Kasumi-1 (cell line): ENCODE measurements at places on chromosomes 3 and 15.

DNA sequence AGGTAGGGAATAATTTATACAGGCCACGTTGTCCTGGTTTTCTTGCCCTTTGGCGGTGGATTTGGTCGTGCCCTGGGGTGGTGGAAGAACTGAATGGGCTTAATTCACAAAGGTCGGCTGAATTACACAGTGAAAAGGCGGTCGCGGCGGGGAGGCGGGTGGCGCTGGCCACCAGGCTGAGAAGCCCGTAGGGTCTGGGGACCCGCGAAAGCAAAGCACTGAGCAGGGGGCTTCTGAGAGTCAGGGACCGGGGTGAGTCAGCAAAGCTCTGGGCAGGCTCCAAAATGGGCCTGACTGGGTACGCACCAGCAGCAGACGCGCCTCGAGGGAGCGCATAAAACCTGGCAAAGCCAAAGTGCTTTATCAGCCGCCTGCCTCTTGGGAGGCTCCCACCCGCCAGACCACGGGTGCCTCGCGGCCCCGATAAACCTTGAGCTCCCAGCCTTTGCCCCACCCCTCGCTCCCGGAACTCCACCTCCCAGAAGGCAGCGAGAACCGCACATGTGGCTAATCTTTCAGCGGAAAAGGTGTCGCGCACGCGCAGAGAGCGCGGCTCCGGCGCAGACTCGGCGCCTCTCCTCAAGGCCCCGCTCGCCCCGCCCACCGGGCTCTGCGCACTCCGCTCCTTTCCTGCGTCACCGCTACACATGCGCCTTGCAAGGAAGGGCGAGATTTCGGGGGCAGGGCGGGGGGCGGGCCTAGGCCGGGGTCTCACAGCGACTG is 377 bp upstream of the ABCF3 start:
- DNase-seq: peak; percentile 97

DNA sequence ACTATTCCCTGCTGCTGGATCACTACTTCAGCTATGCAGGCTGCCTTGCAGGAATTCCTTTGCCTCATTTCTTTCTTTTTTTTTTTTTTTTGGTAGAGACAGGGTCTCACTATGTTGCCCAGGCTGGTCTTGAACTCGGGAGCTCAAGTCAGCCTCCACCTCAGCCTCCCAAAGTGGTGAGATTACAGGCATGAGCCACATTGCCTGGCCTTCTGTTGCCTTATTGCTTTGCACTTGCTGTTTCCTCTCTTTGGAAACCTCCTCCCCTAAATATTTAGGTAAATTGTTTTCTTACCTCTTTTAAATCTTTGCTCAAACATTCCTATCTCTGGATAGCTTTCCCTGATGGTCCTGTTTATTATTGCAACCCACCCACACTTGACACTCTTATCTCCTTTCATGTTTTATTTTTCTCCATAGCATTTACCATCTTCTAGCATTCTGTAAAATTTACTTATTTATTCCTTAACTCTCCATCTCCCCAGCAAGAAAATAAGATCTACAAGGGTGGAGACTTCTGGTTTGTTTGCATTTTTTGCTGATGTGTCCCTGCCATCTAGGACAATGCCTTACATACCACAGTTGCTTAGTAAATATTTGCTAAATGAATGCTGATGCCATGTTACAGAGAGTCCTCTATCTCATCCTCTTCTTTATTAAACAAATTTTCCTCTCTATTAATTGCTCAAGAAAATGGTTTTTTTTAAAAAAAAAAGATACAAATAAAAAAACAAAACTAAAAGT is 134.8 kb downstream of the P2RY1 start:
- no peak for DNase-seq

- DNase-seq: no peak
Observed at GRCh38 chr3:195306369-195306768, 35.4 kb upstream of the XXYLT1 start.

- DNase-seq: no peak
Observed at GRCh38 chr3:37170060-37170459, 4.3 kb downstream of the LRRFIP2 start.

DNA sequence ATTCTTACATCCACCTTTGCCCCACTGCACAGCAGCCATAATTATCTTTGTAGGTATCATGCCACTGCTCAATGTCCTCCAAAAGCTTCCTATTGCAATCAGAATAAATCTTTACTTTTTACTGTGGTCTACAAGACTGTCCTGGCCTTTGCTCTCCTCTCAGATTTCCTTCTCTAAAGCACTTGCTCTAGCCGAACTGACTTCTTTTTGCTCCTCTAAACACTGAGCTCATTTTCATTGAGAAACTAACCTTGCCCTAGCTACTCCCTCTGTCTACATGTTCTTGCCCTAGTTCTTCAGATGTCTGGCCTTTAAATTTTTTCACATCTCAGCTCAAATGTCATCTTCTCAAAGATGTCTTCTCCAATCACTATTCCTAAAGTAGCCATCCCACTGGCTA is 342.8 kb downstream of the TBC1D5 start:
- DNase-seq: no peak

GRCh38 chr3:61111825-61112224 is 139.4 kb downstream of the FHIT start:
- no peak for DNase-seq

DNA sequence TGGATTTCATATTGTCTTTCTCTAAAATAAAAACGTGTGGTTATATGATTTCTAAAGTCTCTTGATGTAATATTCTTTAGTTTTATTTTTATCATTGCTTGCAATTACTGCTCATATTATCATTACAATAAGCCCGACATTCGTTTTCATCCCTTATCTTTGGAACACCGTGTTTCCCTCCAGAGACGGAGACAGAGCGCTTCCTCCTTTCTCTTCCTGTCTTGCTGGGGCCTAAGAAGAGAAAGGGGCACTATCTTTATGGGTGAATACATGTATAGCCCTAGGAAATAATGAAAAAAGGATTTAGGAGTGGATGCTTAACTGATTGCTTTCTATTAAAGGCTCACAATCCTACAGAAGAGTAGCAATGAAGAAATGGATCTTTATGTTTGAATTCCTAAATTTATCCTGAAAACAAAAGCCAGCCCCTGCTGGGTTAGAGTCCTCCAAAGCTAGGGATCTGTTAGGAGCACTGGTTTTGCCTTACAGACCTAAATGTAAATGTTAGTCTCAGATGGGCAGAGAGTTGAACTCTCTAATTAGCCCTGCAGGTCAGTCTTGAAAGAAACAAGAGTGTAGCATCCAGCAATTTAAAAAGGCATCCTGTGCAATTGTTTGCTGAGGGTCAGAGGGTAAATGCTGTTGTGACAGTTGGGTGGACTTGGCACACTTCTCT is 145.1 kb downstream of the TP63 start:
- peak; percentile 16 for DNase-seq

GRCh38 chr15:33188641-33189257 is 5.8 kb downstream of the FMN1 start:
- no peak for DNase-seq

GRCh38 chr3:4079339-4080195 is 223.6 kb upstream of the SETMAR start:
- DNase-seq: no peak

DNA sequence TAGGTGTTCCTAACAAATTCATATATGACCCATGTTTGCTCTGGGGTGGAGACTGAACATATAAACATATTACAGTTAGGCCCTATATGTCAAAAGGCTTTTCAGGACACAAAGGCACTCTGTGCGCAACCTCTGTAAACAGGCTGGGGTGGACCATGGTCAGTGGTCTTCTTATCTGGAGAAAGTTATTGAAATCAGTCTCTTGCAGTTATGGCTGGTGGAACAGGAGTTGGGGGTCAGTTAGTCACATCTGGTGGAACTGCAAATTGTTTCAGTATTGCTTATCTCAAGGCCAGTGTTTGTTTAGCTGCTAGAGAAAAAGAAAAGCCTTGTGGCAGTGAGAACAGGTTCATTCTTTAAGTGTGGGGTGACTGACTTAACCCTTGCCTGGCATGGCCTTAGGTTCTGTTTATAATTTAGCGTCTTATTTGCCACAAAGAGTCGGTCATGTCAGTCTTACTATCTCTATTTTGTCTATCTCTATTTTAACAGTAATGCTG is 5.9 kb upstream of the GP9 start:
- no peak for DNase-seq

DNA sequence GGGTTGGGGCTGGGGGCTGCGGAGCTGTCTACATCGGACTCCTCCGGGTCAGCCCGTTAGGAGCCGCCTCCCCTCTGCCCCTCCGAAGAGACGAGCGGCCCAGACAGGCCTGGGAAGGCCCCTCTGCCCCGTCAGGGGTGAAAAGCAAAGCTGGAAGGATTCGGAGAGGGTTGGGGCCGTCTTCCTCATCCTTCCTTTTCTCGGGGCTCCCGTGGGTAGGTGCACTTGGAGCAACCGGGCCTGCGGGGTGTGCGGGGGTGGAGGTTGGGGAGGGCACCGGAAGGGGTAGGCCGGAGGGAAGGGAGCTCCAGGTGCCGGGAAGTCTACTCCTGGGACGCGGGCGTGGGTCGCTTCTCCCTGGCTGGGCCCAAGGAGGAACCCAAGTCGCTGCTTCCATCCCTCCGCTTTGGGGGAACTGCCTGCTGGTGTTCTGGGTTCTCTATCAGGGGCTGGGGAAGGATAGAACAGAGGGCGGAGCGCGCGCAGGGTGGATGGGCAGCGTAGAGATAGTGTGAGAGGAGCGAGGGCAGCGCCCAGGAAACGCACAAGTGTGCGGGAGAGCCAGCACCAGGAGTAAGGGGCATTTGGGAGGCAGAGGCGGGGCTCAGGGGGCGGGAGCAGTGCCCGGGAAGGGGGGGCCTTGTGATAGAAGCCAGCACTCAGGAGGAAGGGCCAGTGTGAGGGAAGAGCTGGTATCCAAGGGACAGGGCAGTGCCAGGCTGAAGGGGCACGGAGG is 590 bp downstream of the POLR2H start:
- DNase-seq: peak; percentile 78

GRCh38 chr3:50236484-50237132 is 604 bp downstream of the GNAI2 start:
- DNase-seq: no peak

GRCh38 chr3:36804295-36805055 is 40.1 kb upstream of the DCLK3 start:
- no peak for DNase-seq

DNA sequence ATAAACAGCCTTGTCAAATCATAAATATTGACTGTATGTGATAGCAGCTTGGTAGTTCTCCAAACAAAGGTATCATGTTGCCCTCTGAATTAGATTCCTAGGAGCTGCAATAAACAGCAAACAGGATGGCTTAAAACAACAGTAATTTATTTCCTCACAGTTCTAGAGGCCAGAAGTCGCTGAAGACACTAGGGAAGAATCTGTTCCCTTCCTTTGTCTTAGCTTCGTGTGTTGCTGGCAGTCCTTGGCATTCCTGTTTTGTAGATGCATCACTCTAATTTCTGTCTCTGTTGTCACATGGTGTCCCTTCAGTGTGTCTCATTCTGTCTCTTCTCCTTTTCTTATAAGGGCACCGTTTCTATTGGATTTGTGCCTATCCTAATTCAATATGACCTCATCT is 679.3 kb downstream of the OTOL1 start:
- DNase-seq: no peak

DNA sequence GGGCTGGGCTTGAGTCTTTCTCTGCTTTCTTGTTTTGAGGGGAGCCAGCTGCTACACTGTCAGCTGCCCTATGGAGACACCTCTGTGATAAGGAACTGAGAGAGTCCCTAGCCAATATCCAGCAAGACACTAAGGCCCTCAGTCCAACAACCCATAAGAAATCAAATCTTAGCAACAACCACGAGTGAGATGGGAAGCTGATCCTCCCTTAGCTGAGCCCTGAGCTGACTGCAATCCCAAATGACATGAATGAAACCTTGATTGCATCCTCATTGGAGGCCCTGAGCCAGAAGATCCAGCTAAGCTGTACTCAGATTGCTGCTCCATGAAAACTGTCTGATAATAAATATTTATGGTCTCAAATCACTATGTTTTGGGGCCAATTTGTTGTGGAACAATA is 302.1 kb upstream of the MME start:
- no peak for DNase-seq

GRCh38 chr3:53230041-53230621 is 25.7 kb downstream of the TKT start:
- DNase-seq: no peak

- no peak for DNase-seq
Observed at GRCh38 chr3:125594581-125595011, 701 bp downstream of the OSBPL11 start.

- DNase-seq: no peak
Observed at GRCh38 chr15:28026764-28027713, 72.1 kb downstream of the OCA2 start.

DNA sequence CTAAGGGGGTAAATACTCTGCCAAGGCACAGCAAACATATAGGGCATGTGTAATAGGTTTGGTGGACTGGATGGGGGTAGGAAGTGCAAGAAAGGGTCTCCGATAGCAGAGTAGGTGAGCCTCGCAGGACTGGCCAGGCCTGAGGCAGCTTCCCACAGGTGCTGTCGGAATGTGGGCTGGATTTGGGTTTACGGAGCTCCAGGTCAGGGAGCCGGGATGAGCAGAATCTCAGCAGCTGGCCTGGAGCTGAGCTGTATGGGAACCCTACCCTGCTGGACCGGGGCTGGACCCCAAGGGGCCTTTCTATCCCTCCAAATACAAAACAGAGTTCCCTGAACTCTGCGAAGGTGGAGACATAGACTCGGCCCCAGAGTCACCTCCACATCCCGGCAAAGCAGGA is 15.0 kb downstream of the KLF15 start:
- DNase-seq: no peak

DNA sequence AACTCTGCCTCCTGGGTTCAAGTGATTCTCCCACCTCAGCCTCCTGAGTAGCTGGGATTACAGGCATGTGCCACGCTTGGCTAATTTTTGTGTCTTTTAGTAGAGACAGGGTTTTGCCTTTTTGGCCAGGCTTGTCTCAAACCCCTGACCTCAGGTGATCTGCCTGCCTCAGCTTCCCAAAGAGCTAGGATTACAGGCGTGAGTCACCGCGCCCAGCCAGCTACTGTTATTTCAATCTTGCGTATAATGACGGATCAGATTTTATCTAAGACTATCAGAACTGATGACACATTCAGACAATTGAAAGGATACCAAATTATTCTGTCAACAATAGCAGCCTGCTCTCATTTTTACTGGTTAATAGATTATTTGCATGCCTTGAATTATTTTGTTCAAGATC is 612.2 kb downstream of the ZIC1 start:
- no peak for DNase-seq

DNA sequence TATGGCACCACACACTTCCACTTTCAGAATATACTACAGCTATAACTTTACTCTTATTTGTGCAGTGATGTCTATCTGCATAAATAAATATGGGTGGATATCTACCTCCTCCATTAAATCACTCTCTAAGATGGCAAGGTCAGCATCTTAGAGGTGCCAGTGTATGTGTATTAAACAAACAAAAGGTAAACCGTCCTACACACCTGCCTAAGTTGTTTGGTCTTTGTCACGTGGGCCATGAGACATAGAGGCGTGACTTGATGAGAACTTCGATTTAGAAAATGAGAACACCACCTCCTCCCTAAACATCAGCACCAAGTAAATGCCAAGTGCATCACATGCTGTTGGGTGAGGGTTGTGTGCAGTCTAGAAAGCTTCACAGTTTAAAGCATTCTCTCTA is 310.6 kb downstream of the GRM7 start:
- no peak for DNase-seq

DNA sequence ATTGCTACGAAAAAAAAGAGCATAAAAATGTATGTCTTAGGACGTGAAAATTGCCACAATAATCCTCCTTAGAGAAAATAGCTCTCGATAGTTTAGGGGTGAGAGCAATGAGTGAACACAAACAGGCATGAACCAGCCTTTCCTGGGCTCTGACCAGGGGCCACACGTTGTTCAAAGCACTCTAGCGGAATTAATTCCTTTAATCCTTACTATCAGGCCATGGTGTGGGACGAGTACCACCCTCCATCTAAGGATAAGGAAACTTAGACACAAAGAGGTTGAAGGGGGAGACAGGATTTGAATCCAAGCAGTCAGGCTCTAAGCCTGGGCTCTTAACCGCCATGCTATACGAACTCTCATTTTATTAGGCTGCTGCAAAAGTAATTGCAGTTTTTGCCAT is 81.9 kb upstream of the CACNA2D3 start:
- DNase-seq: no peak
